Effector memory CD4-positive, alpha-beta T cell (primary cell): ENCODE measurements at places on chromosomes 2 and 18.

DNA sequence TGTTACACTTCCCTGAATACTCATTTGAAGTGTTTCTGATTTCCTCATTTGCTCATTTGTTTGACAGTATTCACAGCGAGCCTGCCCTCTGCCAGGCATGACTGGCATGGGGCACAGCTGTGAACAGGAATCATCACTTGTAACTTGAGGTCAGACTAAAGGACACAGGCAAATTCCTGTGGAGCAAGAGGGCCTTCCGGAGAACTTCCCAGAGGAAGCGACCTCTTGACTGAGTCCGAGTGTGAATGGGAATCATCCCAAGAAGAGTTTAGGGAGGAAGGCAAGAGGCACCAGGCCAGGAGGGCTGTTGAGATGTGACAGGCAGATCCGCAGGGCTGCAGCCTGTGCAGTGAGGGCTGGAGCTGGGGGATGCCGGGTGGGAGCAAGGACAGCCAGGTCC lies 45.4 kb downstream of the LIMS1 start:
- DNase-seq, result no peak

DNA sequence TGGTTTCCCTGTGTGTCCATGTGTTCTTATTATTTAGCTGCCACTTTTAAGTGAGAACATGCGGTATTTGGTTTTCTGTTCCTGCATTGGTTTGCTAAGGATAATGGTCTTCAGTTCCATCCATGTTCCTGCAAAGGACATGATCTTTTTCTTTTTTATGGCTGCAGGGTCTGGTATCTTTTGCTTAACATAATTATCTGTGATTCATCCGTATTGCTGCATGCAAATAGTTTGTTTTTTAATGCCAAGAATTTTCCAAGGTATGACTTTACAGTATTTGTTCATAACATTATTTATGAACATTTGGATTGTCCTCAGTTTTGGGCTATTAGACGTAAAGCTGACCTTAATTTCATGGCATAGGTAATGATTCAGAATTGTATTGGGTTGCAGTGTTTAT lies 17.8 kb downstream of the GIGYF2 start:
- DNase-seq, result no peak

DNA sequence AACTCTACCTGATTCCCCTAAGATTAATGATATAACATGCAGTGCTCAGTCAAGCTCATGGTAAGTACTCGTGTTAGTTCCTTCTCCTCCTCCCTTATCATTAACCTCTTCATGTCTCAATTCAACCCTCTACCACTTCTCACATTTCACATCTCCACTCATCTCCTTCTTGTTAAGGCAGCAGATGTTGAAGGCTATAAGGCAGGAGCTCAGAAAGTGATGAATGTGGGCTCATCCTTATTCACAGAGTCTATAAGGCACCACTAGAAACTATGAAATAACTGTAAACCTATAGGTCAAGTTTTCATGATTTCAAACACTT lies 56.0 kb downstream of the CLHC1 start:
- DNase-seq, result no peak

GRCh38 chr2:38771632-38772031 lies 6.4 kb upstream of the GEMIN6 start:
- no peak for DNase-seq

DNA sequence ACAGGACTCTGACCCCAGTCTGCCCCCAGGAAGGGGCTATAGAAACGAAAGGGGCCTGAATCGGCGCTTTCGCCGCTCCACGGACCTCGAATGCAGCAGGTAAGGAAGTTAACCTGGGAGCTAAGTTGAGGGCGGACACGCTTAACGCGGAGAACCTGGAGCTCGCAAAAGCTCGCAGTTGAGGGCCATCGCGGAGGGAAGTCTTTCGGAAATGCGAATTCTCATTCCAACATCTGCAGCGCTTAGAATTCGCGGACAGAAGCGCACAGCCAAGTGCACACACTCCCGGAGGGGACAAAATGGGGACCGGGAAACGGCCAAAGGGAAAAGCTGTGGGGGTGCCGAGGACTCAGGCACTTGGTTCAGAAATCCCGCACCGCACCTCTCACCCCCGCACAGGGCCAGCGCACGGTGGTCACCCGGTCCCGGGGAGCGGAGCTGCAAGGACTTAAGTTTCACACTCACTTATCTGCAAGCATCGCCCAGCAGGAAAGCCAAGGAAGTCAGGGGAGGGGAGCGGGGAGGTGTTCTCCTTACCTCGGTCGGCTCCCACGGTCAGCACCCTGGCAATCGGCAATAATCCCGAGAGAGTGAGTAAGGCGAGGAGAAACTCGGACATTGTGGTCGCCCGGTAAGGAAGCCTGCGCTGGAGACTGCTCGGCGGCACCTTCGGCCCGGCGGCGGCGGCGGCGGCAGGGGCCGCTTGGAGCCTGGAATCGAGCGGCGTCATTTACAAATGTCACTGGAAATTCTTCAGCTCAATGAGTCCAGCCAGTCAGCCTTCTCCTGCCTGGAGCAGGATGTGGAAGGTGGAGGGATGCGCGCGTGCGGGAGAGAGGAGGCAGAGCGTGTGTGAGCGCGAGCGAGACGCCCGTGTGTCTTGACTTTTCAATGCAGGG lies 456 bp downstream of the LRP1B start:
- no peak for DNase-seq

GRCh38 chr18:49768051-49768391 lies 45.3 kb downstream of the ACAA2 start:
- no peak for DNase-seq

- no peak for DNase-seq
Measured at GRCh38 chr2:231186325-231186724, 12.1 kb upstream of the ARMC9 start.

DNA sequence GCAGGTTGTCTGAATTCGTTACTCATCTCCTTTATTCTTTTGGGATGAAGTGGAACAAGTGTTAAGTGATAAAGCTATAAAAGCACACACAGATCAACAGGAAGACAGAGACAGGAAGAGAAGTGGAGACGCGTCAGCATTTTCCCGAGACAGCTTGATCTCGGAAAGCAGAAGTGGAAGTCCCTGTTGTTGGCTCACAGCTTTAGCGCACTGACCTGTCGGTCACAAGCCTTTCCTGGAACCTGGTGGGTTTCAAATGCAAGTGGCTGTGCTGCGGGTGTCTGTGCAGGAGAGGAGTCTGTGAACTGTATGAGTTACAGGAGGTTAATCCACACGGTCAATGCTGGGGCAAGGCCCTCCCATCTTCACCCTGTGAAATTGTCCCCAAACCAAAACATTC lies 116.6 kb upstream of the PELI1 start:
- no peak for DNase-seq

GRCh38 chr18:11268153-11268552 lies 118.8 kb upstream of the PIEZO2 start:
- no peak for DNase-seq
